ENCODE measurements at places on chromosomes 6 and 20.
A peak's percentile ranks its signal among the peaks of the same experiment; 100 is the strongest.

DNA sequence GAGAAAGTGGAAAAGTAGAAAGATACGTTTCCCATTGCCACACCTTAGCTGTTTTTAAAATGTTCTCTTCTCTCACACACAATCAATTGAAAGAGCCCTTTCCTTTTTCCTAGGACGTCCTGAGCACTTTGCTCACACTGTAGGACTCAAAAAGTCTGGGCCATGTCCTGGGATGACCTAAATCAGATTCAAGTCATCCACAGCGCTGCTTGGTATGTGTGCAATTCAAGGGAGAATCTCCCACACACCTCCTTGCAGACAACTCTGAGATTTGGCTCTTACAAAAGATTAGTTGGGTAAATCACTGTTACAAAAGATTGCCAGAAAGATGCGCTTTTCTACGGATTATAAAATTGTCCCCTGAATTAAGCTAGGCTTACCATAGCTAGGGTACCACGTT lies 130.1 kb downstream of the RNASET2 start:
- DNase-seq, result no peak

- no peak for DNase-seq
Observed at GRCh38 chr6:90167514-90168379, 128.9 kb downstream of the BACH2 start.

- DNase-seq, result peak; percentile 8
Observed at GRCh38 chr6:14975471-14975817, 270.4 kb upstream of the JARID2 start.

DNA sequence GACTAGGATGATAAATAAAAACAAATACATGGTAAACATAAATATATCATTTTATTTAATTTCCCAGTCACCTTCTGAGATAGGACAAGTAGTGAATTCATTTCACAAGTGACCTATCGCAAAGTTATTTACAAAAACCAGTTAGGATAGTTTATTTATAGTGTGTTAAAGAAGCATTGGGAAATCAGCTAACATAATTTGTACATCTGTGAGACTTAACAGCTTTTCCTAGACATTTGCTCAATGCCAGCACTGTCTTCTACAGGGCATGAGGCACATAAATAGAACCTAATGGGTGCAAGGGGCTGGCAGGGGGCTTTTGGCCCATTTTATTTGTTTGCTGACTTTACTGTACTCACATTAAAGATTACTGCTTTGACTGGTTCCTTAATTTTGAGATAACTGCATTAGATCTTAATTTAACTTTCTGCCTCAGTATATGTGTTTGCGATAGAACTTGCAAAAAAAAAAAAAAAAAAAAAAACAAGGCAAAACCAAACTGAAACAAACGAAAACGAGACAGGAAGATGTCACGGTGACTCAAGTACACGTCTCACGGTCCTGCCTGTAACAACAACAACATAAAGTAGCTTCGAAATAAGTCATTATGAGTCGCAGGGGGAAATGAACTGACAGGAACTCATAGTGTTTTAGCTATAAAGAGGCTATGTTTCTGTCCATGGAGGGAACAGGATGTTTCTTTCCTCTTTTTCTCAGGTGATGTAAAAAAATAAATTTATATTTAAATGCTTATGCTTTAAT lies 133.7 kb upstream of the GMDS start:
- no peak for DNase-seq

DNA sequence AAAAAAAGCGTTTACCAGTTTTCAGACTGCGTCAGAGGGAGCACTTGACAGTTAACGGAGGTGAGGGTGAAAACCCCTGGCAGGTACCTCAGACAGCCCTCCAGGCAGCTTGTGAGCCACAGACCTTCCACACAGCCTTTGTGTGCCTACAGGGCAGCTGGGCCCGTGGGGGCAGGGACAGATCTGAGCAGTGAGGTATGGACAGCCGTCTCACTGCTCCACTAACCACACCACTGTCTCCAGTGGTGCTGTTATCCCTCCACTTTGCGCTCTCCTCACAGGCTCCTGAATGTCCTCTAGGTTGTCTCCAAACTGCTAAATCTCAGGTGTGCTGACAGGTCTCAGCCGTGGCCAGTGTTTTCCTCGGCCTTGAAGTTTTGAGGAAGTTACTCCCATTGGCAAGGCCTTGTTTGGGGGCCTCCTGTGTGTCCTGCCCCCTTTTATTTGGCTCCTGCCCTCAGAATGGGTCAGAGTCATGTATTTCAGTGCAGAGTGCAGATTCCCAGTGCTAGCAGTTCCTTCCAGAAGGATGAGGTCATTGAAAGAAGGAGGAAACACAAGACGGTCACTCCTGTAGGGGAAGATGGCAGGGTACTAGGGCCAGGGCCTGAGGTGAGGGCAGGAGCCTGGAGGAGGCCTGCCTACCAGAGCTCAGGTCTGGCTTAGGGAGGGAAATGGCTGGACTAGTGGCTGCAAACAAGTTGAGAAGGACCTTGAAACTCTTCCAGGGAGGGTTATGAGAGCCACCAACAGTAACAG lies 11.8 kb downstream of the GFRA4 start:
- no peak for DNase-seq

DNA sequence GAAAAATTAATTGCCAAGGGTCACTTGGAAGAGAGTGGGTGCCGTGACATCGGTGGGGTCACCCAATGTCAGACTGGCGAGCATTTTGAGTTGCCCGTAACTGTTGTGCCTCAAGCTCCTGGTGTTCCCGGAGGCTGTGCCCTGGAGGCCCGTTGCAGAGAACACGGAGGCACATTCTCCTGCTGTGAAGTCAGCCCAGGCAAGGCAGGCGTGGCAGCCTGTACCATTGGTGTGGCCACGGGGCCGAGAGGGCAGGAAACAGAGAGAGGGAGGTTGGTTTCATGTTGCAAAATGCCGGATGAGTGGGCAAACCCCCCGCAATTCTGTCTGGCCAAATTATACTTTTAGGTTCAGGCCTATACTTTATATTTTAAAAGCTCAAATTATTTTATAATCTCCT lies 81.2 kb downstream of the THBS2 start:
- no peak for DNase-seq

GRCh38 chr6:79821859-79822258 lies 125.5 kb downstream of the ELOVL4 start:
- DNase-seq, result no peak

DNA sequence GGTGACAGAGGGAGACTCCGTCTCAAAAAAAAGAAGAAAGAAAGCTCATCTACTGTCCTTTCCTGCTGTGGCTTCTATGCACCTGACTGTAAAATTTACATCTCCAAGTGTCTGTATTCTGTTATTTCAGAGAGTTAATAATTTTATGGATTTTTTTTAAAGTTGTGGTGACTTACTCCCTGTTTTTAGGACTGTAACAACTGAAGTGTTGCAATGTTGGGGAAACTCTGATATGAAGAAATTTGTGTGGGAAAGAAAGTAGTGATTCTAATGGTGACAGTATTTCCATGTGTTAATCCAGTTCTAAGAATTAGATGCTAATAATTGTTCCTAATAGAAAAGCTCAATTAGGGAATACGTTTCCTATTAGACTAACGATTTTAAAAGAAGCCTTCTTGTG lies 27.4 kb downstream of the STX11 start:
- DNase-seq, result no peak

GRCh38 chr6:147765541-147765940 lies 257.1 kb downstream of the SAMD5 start:
- no peak for DNase-seq

- no peak for DNase-seq
Observed at GRCh38 chr6:82078286-82078908, 169.1 kb downstream of the IBTK start.

DNA sequence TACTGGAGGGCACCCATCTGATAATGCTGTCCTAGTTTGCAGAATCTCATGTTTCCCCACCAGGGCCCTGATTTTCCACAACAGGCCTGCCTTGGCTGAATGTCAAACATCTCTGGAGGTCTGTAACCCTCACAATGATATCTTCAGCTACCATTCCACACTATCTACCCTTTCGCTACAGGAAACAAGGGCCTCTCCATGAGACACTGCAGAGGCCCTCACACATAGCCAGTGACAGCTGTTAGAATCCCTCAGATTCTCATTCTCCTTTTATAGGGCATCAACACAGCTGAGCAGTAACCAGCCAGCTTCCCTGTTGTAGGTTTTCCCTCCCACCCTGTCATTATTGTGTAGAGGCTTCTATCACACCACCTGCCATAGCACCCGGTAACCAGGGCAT lies 29.6 kb upstream of the MICB start:
- DNase-seq, result no peak

DNA sequence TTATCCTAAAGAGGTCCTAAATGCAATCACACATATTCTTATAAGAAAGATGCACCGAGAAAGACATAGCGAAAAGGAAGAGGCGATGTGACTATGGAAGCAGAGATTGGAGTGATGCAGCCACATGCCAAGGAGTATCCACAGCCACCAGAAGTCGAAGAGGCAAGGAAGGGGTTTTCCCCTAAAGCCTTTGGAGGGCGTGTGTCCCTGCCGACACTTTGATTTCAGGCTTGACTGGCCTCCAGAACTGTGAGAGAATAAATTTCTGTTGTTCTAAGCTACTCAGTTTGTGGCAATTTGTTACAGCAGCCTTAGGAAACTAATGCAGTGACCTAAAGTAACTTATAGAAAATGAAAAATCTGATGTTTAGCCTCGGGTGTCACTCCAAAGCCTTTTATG lies 179.5 kb upstream of the CITED2 start:
- DNase-seq, result no peak

GRCh38 chr6:119442776-119443184 lies 93.2 kb upstream of the MAN1A1 start:
- DNase-seq, result peak; percentile 50

DNA sequence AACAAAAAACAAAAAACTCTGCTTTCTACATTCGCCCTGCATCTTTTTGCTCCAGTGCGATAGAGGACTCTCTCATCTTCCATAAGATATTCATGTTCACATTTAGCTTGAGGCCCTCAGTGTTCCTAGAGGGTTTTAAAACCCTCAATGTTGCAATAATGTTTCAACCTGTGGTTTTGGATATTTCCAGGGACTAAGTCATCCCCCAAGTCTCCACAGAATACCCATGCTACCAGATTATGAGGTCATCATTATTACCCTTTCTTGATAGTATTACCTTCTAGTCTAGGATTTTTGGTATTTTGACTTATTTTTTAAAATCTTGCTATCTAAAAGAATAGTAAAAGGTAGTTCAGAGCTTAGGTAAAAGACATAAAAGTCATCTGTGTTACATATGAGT lies 480.5 kb upstream of the ID4 start:
- no peak for DNase-seq

GRCh38 chr20:4091490-4092479 lies 76.4 kb upstream of the RNF24 start:
- peak; percentile 27 for DNase-seq

DNA sequence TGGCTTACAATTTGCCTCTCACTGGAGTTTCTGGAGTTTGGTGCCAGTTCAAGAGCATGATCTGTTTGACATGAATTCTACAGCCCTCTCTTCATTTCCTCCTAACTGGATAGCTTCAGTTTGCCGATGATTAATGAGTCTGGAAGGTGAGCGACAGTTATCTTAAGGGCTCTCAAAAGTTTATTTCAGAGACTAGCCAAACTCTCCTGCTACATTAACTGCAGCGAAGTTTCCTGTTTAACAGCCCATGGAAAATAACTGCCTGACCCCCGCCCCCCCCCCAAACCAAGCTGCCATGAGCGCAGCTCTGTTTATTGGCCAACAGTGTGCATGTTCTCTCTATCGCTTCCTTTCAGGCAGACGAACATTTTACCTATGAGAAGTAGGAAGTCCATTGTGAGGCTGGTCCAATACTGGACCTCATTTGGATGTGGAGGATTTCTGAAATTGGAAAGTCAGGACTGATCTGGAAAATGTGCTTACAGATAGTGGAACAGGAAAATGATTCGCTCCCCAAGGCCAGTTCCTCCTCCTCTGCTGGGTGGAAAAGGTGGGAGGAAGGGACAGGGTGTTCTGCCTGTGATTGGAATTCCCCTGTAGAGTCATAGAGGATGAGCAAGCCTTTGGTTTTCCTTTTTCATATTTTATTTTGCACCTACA lies 522.2 kb upstream of the JAG1 start:
- no peak for DNase-seq

GRCh38 chr6:149483334-149483725 lies 1.5 kb downstream of the ZC3H12D start:
- DNase-seq, result no peak

DNA sequence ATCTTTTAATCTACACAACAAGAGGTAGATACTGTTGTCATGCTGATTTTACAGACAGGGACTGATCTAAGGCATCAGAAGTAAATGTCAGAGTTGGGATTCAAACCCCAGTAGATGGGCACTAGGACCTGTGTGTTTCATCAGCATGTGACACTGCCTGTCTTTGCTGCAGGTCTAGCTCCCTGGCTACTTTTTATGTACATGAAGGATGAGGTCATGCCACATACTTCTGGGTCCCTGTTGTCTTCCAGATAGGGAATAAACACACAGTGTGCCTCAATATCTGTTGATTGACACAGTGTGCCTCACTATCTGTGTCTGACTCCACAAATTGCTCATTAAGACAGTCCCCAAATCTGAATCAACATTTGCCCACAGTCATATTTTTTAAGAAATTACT lies 106.9 kb downstream of the TFAP2B start:
- no peak for DNase-seq

DNA sequence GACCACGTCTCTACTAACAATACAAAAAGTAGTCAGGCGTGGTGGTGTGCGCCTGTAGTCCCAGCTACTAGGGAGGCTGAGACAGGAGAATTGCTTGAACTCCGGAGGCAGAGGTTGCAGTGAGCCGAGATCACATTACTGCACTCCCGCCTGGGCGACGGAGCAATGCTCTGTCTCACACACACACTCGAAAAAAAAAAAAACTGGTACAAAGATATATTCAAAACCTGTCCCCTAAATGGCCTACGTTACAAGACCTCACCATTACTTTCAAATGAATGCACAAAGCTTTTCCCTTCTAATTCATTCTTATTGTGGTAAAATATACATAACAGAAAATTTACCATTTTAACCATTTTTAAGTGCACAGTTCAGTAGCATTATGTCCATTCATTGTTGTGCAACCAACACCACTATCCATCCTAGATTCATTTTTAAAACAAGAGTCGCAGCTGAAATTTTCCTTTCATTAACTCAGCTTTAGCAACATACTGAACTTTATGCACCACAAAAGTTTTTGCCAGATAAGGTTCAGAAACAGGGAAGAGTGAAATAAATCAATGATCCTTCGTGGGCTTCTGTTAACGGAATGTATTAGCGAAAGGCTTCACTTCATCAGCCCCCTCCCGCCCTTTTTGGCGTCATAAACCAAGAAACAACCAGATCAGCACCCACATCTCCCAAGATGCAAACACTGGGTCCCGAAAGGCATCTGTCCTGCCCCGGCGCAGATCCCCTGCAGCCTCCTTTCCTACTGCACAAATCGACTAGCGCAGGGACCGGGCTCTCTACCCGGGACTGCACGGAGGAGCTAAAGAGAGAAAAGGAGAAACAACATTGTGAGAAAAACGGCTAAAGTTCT lies 825 bp upstream of the FAM135A start:
- DNase-seq, result no peak

Measured in SHP77 treated with DMSO at 0.1 percent for 48 hours (cell line).